Natural killer cell (primary cell): ENCODE measurements at places on chromosomes 7 and 10. TPM values are rescaled to one million over a fixed set of nuclear protein-coding genes. Genes with fewer than 3 reads are reported as not detected.

FAM237B gene
- total RNA-seq: not detected

DNA sequence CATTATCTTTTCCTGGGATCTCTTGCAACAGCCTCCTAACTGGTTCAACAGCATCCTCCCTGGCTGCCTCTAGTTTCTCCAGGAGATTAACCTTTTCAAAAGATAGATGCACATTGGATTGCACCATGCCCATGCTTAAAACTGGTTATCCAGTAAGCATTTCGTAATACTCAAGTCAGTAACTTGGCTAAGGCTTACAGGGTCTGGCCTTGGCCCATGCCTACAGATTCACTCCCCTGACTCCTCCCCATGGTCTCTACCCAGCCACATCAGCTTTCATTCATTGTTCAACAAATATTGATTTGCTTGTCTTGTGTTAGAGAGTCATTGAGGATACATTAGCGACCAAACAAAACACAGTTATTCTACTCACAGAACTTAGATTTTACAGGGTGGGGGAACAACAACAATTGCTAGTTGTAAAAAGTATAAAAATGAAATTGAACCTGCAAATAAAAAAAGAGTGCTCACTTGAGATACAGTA, 1.8 kb upstream of the KIF20B start:
- no peak overlapping the region for H3K27ac ChIP-seq
- H3K36me3 ChIP-seq: no peaks in the 10 kb centered on the region
- H3K27me3 ChIP-seq: no peaks in the 10 kb centered on the region

DNA sequence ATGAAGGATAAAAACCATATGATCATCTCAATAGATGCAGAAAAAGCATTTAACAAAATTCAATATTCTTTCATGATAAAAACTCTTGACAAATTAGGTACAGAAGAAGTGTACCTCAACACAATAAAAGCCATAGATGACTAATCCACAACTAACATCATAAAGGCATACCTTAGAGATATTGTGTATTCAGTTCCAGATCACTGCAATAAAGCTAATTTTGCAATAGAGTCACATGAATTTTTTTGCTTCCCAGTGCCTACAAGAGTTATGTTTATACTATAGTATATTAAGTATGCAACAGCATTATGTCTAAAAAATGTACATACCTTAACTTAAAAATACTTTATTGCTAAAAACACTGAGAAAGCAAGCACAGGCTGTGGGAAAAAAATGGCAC, 18.9 kb upstream of the RNF32 start:
- no peaks in the 10 kb centered on the region for H3K4me1 ChIP-seq
- no peak overlapping the region for H3K27ac ChIP-seq
- peaks cover 2% of the 10 kb centered on the region for H3K27me3 ChIP-seq
- H3K36me3 ChIP-seq: no peaks in the 10 kb centered on the region

OR2A1 gene
- not detected for total RNA-seq

- no peak overlapping the region for H3K27ac ChIP-seq
- H3K27me3 ChIP-seq: no peaks in the 10 kb centered on the region
- no peaks in the 10 kb centered on the region for H3K36me3 ChIP-seq
- no peak for DNase-seq
- H3K4me1 ChIP-seq: no peaks in the 10 kb centered on the region
- no peak overlapping the region for H3K4me3 ChIP-seq
Observed at GRCh38 chr10:59524348-59524747, 162.0 kb upstream of the FAM13C start.

HTR5A gene
- total RNA-seq: not detected

- DNase-seq: no peak
- no peak overlapping the region for H3K4me3 ChIP-seq
- no peaks in the 10 kb centered on the region for H3K36me3 ChIP-seq
- no peaks in the 10 kb centered on the region for H3K4me1 ChIP-seq
- no peak overlapping the region for H3K27ac ChIP-seq
Observed at GRCh38 chr10:56449770-56450169, 88.7 kb upstream of the ZWINT start.

GRCh38 chr7:87853237-87853864, 22.8 kb downstream of the SLC25A40 start:
- DNase-seq: no peak
- H3K4me1 ChIP-seq: peaks cover 2% of the 10 kb centered on the region
- H3K4me3 ChIP-seq: no peak overlapping the region
- no peak overlapping the region for H3K27ac ChIP-seq
- H3K36me3 ChIP-seq: peaks cover 21% of the 10 kb centered on the region

DNA sequence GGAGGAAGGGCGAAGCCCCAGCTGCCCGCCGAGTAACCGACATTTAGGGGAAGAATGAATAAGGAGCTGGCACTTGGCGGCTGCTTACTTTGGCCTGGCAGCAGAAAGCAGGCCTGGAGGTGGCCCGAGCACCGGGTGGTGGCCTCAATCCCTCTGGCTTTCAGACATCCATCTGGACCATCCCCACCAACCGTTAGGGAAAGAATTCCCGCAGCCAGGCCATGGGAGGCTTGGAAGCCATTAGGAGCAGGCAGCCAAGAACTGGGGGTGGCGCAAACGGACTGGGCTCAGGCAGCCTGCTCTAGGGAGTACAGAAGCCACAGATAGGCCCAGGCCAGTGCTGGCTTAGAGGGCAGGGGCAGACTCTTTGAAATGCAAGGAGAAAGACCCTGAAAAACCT, 132.7 kb downstream of the NEURL1 start:
- H3K4me3 ChIP-seq: no peak overlapping the region
- H3K27ac ChIP-seq: no peak overlapping the region
- no peaks in the 10 kb centered on the region for H3K4me1 ChIP-seq
- no peaks in the 10 kb centered on the region for H3K36me3 ChIP-seq
- no peak for DNase-seq
- H3K27me3 ChIP-seq: no peaks in the 10 kb centered on the region

DNA sequence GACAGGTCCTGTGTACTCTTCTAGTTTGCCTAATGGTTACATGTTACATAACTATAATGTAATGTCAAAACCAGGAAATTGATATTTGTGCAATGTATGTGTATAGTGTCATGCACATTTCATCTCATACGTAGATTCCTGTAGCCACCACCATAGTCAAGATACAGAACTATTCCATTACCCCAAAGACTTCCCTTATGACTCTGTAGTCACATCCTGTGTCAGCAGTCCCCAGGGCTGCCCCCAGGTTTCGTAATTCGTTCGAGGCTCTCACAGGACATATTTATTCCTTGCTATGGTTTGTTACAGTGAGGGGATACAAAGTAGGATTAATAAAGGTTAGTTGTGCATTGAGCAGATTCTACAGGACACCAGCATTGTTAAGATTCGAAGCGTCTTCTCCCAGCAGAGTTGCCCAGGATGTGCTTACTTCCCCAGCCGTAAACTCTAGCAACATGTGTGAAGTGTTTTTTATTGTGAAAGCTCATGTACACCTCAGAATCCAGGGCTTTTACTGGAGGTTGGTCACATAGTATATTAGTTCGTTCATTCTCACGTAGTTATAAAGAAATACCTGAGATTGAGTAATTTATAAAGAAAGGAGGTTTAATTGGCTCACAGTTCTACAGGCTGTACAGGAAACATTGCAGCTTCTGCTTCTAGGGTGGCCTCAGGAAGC, 18.6 kb downstream of the RABGEF1 start:
- peaks cover 42% of the 10 kb centered on the region for H3K4me1 ChIP-seq
- H3K4me3 ChIP-seq: no peak overlapping the region
